Naive thymus-derived CD8-positive, alpha-beta T cell (primary cell): ENCODE measurements at places on chromosomes 3 and 15. TPM values are rescaled to one million over a fixed set of nuclear protein-coding genes. Genes with fewer than 3 reads are reported as not detected.

GRCh38 chr3:161072211-161072621 lies 32.9 kb downstream of the B3GALNT1 start:
- no peak overlapping the region for H3K4me3 ChIP-seq
- no peaks in the 10 kb centered on the region for H3K27me3 ChIP-seq
- H3K27ac ChIP-seq = no peak overlapping the region
- DNase-seq = no peak
- H3K36me3 ChIP-seq = peaks cover 4% of the 10 kb centered on the region

DNA sequence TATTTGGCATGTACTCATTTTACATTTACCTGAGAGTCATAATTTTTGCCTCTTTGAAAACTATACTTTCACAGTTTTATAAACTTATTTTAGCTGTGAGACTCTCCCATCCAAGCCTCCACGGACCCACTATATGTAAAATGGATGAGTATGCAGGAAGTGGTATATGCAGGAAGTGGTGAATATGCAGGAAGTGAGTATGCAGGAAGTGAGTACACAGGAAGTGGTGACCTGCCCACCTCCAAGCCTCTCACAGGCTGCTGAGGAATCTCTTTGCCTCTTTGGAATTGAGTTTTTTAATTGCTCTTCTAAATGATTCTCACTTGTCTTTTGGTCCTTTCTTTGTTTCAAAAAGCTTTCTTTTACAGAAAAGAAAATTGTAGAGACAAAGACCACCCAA lies 85.2 kb downstream of the KBTBD8 start:
- peak; percentile 73 for DNase-seq
- no peaks in the 10 kb centered on the region for H3K27me3 ChIP-seq
- peaks cover 52% of the 10 kb centered on the region for H3K36me3 ChIP-seq

The ITGA11 gene
- 0.03 TPM for total RNA-seq

DNA sequence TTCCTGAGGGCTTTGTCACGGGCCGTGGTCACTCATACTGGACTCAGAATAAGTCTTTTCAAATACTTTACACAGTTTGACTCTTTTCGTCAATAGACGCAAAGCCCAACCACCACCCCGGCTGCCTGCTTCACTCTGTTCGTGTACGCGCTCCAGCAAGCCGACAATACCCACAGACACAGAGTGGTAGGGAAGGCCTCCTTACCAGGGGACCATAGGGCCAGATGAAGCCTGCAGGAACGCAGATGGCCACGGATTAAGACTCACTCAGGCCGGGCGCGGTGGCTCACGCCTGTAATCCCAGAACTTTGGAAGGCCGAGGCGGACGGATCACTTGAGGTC lies 29.7 kb downstream of the EFCAB12 start:
- H3K27ac ChIP-seq = peak overlapping the region; percentile 97
- H3K4me1 ChIP-seq = peaks cover 37% of the 10 kb centered on the region
- H3K4me3 ChIP-seq = peak overlapping the region; percentile 98
- DNase-seq = no peak

- no peak overlapping the region for H3K27ac ChIP-seq
- DNase-seq = no peak
- peaks cover 9% of the 10 kb centered on the region for H3K4me1 ChIP-seq
- H3K36me3 ChIP-seq = peaks cover 96% of the 10 kb centered on the region
Observed at GRCh38 chr3:23966328-23966727, 21.2 kb downstream of the NR1D2 start.

The POLQ gene
- 0.36 TPM for total RNA-seq

GRCh38 chr3:187198490-187198889 lies 1.2 kb downstream of the RTP1 start:
- no peak for DNase-seq
- no peaks in the 10 kb centered on the region for H3K36me3 ChIP-seq
- H3K4me1 ChIP-seq = no peaks in the 10 kb centered on the region
- no peak overlapping the region for H3K4me3 ChIP-seq
- peaks cover 13% of the 10 kb centered on the region for H3K27me3 ChIP-seq
- H3K27ac ChIP-seq = no peak overlapping the region

The LRRC31 gene
- total RNA-seq = not detected

- no peak overlapping the region for H3K4me3 ChIP-seq
- H3K27ac ChIP-seq = no peak overlapping the region
- peaks cover 18% of the 10 kb centered on the region for H3K27me3 ChIP-seq
- H3K36me3 ChIP-seq = no peaks in the 10 kb centered on the region
- no peaks in the 10 kb centered on the region for H3K4me1 ChIP-seq
Observed at GRCh38 chr3:153957421-153957820, 163.8 kb upstream of the ARHGEF26 start.

DNA sequence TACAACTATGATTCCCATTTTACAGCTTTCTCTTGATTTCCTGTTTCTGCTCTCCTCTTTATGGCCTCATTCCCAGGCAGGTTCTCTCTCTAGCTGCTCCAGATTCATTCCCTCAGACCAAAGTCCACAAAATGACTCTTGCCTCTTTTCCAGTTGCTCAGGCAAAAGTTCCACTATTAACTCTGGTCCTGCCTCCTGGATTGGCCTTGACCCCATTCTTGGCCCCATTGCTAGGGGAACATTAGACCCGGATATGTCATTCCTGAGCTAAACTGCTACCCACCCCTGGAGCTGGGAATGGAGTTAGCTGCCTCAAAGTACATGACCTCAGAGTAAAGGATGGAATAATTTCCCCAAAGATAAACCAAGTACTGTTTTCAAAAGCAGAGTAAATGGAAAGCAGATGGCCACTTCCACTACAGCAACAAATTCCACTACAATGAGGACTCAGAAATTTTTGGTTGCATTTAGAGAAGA lies 73.0 kb upstream of the GAP43 start:
- DNase-seq = no peak
- no peak overlapping the region for H3K27ac ChIP-seq
- no peak overlapping the region for H3K4me3 ChIP-seq
- peaks cover 16% of the 10 kb centered on the region for H3K27me3 ChIP-seq
- no peaks in the 10 kb centered on the region for H3K36me3 ChIP-seq
- H3K4me1 ChIP-seq = no peaks in the 10 kb centered on the region

The CLDN1 gene
- total RNA-seq = not detected

The MAP1A gene
- total RNA-seq = 0.39 TPM

GRCh38 chr3:15217011-15217671 lies 11.1 kb downstream of the CAPN7 start:
- peaks cover 25% of the 10 kb centered on the region for H3K4me1 ChIP-seq
- H3K27ac ChIP-seq = peak overlapping the region; percentile 85
- H3K4me3 ChIP-seq = no peak overlapping the region
- DNase-seq = peak; percentile 23
- H3K36me3 ChIP-seq = peaks cover 15% of the 10 kb centered on the region

The GPR62 gene
- not detected for total RNA-seq

DNA sequence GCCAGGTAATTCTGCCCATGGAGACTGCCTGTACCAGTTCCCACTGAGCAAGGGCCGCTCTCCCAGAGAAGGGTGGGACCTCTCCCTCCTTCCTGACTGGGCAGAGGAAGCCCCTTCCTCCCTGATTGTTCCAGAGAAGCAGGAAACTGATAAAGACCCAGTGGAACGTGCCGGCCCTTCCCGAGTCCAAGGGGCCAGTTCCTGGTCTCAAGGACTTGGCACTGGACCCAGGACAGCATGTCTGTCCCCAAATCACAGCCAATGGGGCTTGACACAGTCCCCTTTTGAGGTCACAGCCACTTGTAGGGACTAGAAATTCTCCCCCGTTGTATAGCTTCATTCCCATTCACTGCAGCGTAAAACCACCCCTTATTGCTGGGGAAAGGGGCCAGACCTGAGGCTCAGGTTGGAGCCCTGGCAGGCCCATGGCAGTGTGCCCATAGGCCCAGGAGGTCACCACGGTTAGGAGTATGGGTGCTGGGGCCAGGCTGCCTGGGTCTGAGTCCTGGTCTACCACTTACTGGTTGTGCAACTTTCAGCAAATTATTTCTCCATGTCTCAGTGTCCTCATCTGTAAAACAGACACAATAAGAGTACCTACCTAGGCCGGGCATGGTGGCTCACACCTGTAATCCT lies 18.1 kb downstream of the CSRNP1 start:
- DNase-seq = no peak
- peaks cover 9% of the 10 kb centered on the region for H3K4me1 ChIP-seq
- H3K4me3 ChIP-seq = no peak overlapping the region
- no peaks in the 10 kb centered on the region for H3K36me3 ChIP-seq
- H3K27ac ChIP-seq = no peak overlapping the region
- no peaks in the 10 kb centered on the region for H3K27me3 ChIP-seq

GRCh38 chr3:24195504-24196230 lies 250.6 kb downstream of the NR1D2 start:
- DNase-seq = no peak
- no peaks in the 10 kb centered on the region for H3K36me3 ChIP-seq
- H3K27ac ChIP-seq = no peak overlapping the region
- no peak overlapping the region for H3K4me3 ChIP-seq

DNA sequence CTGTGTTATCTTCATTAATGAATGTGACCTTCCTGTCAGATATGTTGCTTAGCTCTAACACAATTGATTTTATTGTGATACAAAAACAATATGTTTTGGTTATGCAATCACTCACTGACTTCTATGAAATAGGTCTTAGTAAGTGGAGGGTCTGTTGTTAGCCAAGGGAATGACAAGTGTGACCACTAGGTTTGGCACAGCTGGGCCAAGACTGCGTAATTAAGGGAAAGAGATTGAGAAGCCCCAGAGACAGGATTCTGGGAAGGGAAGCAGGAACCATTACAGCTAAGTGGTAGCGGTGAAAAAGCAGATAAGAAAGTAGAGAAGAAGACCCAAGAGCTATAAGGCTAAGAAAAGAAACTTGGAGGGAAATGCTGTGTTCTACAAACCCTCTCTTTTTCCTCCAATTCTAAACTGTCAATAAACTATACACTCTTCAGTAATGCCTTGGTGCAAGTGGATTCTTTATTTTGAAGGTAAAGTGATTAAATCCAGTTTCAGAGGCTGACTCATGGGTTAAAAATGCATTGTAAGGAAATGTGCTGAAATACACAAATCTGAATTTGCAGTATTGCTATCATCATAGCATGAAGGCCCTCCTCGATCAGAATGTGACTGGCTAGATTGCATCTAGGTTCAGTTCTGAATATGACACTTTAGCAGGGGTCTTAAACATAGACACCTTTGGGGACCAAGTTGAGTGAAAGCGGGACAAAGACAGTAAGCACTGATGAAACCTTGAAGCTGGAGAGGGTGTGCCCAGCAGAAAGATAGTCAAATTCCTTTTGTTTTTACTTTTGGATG lies 26.1 kb downstream of the KCNMB2 start:
- DNase-seq = no peak
- H3K4me3 ChIP-seq = no peak overlapping the region
- H3K27ac ChIP-seq = no peak overlapping the region
- H3K27me3 ChIP-seq = no peaks in the 10 kb centered on the region

GRCh38 chr3:139715743-139716360 lies 38.1 kb upstream of the NMNAT3 start:
- DNase-seq = no peak
- no peak overlapping the region for H3K27ac ChIP-seq
- peaks cover 17% of the 10 kb centered on the region for H3K27me3 ChIP-seq
- no peaks in the 10 kb centered on the region for H3K4me1 ChIP-seq
- H3K36me3 ChIP-seq = no peaks in the 10 kb centered on the region

The GOLGA8R gene
- 6.9 TPM for total RNA-seq

DNA sequence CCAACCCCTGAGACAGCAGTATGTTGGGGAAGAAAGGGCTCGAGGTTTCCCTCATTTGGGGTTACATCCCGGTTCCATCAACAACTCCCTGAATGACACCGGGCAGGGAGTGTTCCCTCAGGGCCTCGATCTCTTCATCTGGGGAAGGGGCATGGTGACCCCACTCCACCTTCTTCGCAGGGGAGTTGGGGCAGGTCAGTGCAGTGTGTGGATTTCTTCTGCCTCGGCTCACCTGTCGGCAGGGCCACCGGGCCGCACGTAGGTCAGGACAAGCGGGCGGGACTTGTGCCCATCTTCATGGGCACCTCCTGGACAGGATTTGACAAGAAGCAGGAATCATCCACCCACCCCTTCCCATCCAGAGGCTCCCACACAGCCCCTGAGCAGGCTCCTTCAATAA lies 17.4 kb downstream of the GRIP2 start:
- no peaks in the 10 kb centered on the region for H3K4me1 ChIP-seq
- H3K27me3 ChIP-seq = peaks cover 3% of the 10 kb centered on the region
- no peak overlapping the region for H3K27ac ChIP-seq
- no peak for DNase-seq

The ACY1 gene
- 14.1 TPM for total RNA-seq

GRCh38 chr3:54628888-54629441 lies 298.9 kb downstream of the LRTM1 start:
- H3K27me3 ChIP-seq = peaks cover 15% of the 10 kb centered on the region
- no peak for DNase-seq
- no peak overlapping the region for H3K27ac ChIP-seq
- H3K4me1 ChIP-seq = no peaks in the 10 kb centered on the region

GRCh38 chr15:28974142-28974541 lies 88.4 kb downstream of the APBA2 start:
- DNase-seq = peak; percentile 33
- H3K4me3 ChIP-seq = peak overlapping the region; percentile 64
- H3K27ac ChIP-seq = peak overlapping the region; percentile 92
- H3K4me1 ChIP-seq = peaks cover 71% of the 10 kb centered on the region
- H3K36me3 ChIP-seq = peaks cover 2% of the 10 kb centered on the region

The NPTN gene
- total RNA-seq = 37.7 TPM

The PHLDB2 gene
- total RNA-seq = 3.0 TPM

DNA sequence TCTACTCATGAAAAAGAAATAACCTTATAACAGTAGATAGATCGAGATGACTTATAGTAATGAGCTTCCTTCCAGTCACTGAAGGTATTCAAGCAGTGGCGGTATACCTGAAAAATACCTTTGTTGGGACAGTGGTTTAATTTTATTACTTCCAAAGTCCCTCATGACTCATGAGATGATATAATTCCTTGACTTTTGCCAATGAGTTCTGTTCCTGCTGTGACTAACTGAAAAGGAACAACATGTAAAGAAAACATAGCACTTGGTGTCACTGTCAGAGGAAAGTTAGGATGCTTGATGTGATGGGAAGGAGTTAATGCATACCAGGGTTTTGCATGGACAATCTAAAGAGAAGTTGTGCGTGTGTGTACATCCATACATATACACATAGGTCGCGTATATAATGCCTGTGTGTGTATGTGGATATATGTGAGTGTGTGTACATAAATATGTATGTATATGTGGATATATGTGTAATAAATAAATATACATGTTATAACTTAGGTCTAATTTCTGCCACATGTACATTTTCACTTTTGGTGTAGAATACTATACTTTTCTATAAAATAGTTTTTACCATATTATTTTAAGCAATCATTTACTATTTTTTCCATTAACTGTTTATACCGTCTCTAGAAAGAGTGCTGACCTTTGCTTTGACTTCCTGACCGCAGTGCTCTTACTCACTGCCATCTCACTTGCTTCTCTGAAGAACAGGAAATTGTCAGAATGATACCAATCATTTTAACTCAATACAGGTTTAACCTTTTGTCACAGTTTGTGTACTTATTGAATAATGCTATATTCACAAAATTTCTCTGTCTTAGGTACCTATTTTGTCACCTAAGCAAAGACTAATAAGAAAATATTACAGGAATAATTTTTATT lies 12.6 kb upstream of the PAK2 start:
- DNase-seq = no peak
- no peaks in the 10 kb centered on the region for H3K27me3 ChIP-seq
- H3K36me3 ChIP-seq = peaks cover 55% of the 10 kb centered on the region
- H3K4me3 ChIP-seq = no peak overlapping the region

The APOD gene
- total RNA-seq = not detected
